ENCODE measurements at places on chromosomes 2 and 18.

DNA sequence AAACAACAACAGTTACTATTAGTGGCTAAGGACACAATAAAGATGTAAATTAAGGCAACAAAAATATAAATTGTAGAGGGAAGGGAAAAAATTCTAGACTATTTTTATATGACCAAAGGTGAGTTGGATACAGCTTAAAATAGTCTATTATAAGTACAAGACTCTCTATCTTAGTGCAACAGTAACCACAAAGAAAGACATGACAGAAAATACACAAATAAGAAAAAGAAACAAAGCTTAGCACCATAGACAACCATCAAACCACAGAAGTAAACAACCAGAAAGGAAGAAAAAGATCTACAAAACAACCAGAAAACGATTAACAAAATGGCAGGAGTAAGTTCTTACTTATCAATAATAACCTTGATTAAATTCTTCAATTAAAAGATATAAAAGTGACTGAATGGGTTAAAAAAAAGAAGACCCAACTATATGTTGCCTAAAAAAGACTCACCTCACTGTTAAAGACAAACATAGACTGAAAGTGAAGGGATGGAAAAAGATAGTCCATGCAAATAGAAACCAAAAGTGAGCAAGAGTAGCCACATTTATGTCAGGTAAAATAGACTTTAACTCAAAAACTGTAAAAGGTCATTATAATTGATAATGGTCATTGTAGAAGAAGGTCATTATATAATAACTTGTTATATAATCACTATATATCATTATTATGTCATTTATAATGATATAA lies 62.5 kb downstream of the USP40 start:
- DNase-seq, result no peak

DNA sequence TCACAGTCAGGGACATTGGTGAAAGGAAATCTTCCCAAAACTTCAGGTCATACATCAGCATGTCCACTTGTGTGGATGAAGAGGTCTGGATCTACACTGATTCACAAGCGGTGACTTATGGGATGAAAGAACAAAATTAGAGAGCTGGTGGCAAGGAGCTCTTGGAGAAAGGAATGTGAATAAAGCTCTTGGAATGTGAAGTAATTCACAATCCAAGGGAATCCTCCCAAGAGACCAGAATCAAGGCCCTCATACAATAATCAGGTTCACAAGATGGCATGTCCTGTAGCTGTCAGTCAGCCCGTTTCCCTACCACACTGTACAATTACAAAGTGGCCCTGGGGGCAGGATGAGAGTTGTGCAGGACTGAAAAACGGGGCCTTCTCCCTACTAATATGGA lies 96.2 kb downstream of the MRPS9 start:
- no peak for DNase-seq

- DNase-seq, result no peak
Observed at GRCh38 chr2:38602136-38602731, 494 bp downstream of the HNRNPLL start.

- no peak for DNase-seq
Observed at GRCh38 chr2:152056418-152056817, 42.4 kb downstream of the CACNB4 start.

DNA sequence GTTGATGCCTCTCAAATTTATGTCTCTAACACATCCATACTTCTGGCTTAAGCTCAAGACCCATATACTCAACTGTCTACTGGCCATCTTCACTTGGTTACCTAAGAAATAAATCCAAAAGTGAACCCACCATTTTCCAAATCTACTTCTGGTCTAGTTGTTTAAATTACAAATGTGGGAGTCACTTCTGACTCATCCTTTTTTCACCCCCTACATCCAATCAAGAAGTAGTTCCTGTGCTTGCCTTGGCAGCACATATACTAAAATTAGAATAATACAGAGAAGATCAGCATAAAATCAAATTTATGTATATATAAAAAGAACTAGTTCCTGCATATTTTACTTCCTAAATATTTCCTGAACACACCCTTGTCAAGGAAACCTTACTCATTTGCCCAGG lies 53.6 kb downstream of the STRN start:
- DNase-seq, result no peak

DNA sequence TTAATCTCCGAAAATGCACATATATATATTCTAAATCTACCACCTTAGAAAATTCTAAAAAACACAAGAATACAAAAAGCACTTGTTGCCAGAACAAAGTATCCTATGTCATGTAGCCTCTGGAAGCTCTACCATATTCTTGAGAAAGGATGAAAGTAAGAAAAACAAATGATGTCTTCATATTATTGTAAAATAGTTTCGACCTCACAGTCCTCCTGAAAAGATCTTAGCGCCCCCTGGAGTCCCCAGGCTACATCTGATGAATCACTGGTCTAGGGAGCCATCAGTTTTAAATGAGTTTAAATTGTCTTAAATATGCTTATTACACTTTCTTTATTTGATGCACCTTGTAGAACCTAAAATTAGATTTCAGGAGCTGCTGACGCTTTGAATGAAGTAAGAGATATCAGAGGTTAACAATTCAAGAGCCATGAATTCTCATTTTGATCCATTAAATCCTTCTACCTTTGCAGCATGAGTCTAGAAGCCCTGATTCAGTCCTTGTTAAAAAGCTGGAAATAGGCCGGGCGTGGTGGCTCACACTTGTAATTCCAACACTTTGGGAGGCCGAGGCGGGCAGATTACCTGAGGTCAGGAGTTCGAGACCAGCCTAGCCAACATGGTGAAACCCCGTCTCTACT lies 138.8 kb downstream of the MCFD2 start:
- peak; percentile 12 for DNase-seq

GRCh38 chr2:148930046-148930775 lies 55.2 kb downstream of the KIF5C start:
- DNase-seq, result no peak

DNA sequence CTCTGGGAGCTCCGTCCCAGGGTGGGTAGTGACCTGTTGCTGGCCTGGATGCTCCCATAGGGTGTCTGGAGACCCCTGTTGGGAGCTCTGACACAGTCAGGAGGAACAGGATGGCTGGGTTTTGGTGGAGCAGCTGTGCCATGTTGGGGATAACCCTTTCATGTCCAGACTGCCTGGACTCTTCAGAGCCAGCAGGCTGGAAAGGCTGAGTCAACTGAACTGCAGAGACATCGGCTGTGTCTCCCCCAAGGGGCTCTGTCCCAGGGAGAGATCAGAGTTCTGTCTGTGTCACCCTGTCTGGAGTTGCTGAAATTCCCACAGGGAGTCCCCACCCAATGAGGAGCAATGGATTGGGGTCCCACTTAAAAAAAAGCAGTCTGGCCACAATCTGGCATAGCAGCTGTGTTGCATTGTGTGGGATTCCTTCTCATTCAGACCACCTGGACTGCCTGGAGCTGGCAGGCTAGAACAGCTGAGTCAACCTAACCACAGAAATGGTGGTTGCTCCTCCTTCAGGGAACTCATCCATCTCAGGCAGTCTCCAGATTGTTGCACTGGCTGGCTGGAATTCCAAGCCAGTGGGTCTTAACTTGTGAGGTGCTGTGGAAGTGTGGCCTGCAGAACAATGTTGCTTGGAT lies 37.2 kb downstream of the AGPS start:
- DNase-seq, result no peak

DNA sequence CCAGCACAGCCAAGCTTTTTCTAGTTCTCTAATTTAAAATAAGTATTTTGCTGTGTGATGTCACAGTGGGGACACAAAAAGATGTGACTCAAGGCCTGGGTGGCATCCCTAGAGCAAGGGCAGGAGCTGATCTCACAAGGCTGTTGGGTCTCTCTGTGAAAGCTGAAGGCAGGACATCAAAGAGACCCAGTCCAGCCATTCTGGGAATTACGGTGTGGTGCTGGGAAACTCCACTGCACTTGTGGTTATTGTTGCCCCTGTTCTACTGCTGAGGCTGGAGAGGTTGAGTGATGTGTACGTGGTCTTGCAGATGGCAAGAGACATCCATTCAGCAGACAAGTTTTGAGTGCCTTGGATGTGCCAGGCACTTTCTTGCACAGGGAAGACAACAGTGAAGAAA lies 352.9 kb downstream of the CYRIA start:
- DNase-seq, result no peak

- no peak for DNase-seq
Observed at GRCh38 chr2:98281607-98282006, 64.6 kb upstream of the CNGA3 start.

GRCh38 chr2:107027810-107028209 lies 141.8 kb upstream of the ST6GAL2 start:
- no peak for DNase-seq

DNA sequence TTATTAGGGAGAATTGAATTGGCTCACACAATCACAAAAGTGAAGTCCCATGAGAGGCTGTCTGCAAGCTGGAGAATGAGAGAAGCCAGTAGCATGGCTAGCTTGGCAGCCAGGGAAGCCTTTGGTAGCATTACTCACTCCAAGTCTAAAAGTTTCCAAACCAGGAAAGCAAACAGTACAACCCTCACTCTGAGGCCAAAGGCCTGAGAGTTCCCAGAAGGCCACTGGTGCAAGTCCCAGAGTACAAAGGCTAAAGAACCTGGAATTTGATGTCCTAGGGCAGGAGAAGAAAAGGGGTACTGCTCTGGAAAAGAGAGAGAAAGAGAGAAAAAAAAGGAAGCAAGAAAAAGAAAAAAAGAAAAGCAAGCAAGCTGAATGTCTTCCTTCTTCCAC lies 318.2 kb downstream of the RND3 start:
- DNase-seq, result no peak

DNA sequence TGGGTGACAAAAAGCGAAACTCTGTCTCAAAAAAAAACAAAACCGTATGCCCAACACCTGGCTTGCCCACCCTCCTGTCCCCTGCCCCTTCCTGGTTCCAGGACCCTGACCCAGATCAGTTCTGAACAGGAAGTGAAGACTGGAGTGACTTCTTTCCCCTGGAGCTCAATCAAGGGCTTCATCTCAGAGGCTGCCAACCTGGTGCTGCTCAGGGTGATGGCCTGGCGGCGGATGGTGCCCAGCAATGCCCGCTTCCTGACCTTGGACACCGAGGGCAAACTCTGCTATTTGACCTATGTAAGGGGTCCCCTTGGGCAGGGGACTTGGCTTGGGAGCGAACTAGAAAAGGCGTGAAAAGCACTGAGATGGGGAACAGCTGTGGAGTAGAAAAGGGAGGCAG lies 5.9 kb downstream of the CATIP start:
- no peak for DNase-seq

GRCh38 chr2:84931384-84931821 lies 25.9 kb downstream of the TMSB10 start:
- no peak for DNase-seq

GRCh38 chr18:50836521-50836957 lies 16.7 kb upstream of the MRO start:
- DNase-seq, result no peak

DNA sequence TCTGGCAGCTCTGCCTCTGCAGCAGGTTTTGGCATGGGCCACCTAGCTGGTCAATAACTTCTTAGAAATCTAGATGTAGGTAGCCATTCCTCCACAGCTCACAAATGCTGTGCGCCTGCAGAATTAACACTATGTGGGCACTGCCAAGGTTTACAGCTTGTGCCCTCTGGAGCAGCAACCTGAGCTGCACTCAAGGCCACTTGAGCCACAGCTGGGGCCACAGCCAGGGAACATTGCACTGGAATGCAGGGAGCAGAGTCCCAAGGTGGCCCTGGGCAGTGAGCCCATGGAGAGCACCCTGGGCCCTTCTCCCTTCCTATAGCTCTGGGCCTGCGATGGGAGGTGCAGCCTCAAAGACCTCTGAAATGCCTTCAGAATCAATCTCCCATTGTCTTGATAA lies 365.3 kb downstream of the SATB2 start:
- no peak for DNase-seq

DNA sequence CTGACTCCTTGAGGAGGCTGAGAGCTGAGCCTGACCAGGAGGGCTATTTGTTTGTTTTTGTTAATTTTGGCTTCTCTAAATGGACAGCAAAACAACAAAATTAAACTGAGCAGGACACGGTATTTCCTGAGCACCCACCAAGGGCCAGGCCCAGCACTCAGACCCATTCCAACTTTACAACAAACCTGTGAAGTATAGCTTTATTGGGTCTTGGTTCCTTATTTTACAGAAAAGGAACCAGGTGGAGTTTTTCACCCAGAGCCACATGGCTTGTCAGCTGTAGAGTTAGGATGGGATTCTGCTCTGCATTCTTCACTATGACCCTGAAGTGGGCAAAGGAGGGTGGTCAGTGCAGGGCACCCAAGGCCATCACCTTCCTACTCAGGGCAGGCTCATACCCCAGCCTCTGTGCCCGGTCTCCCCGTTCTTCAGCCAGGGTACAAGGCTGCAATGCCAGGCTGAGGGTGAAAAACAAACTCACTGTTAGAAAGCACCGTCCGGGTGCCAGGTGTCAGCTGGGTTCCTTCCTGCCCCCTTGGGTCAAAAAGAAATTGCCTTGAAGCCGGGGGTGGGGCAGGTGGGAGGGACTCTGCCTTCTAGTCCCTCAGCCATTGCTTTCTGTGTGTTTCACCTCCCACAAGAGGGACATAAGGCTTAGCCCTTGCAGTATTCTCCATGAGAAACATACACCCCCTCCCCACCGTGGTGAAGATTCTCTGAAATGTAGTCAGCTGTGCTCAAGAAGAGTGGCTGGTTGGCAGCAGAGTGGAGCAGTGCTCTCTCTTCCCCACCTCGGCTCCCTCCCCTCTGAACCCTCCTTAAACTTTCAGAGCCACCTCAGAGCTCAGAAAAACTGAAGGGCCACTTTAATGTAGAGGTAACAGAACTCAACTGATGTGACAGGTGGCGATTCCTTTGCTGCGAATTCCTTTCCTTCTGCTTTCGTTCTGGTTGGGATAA lies 2.2 kb downstream of the PSD4 start:
- DNase-seq, result no peak

GRCh38 chr2:217204358-217204757 lies 344.5 kb upstream of the TNP1 start:
- no peak for DNase-seq

- no peak for DNase-seq
Observed at GRCh38 chr2:56806924-56807323, 623.1 kb downstream of the CCDC85A start.

GRCh38 chr2:52082646-52083045 lies 1050.7 kb upstream of the NRXN1 start:
- DNase-seq, result no peak

GRCh38 chr2:144595686-144596072 lies 75.8 kb upstream of the ZEB2 start:
- no peak for DNase-seq

- no peak for DNase-seq
Observed at GRCh38 chr2:62034715-62035114, 129.2 kb downstream of the COMMD1 start.

GRCh38 chr18:74590671-74591070 lies 7.0 kb upstream of the ZNF407 start:
- no peak for DNase-seq

DNA sequence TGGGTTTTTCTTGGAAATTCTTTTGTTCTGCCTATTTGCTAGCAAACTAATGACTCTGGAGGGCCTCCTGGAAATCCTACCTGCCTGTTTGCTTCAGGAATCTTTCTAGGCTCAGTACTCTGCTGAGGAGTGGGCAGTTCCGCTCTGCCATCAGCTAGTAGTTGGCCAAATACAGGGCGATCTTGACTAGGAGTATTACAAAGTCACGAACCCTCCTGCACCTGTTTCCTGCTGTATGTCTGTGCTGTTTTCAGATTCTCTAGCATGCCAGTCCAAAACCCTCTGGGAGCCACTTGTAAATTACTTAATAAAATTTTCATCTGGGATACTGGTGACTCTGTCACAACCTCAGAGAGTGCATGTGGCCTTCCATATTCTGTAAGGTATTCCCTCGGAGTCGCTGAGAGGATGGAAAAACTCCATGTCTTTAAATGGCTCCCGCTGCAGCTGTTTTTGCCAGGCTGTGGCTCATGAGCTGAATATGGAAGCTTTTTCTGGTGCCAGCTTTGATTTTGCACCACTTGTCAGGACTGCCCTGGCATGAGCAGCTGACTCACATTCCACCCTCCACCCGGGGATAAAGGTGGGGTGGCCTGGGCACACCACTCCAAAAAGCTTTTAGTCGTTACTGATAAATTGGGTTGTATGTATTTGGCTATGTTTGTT lies 123.0 kb downstream of the RTN4 start:
- DNase-seq, result no peak

All from stimulated activated CD4-positive, alpha-beta T cell treated with anti-CD3 and anti-CD28 coated beads, Interleukin-15, amount 100 ng/mL, for 48 hours (primary cell).